ENCODE measurements at places on chromosomes 2 and 18.

DNA sequence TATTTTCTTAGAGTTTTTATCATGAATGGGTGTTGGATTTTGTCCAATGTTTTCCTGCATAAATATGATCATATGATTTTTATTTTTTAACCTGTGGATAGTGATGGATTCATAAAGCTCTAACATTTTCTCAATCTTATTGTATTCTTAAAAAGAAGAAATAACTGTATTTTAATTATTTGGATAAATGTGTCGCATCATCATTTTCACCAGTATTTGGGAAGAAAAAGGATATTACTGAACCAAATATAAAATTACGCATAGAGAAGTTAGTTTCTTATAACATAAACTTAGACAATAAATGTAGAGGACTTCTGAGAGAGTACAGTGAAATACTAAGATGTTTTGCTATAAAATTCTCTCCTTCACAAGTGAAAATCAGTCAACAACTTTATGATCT lies 126.0 kb upstream of the CHST9 start:
- no peak for DNase-seq

GRCh38 chr2:207937253-207937652 lies 88.1 kb downstream of the PLEKHM3 start:
- no peak for DNase-seq

DNA sequence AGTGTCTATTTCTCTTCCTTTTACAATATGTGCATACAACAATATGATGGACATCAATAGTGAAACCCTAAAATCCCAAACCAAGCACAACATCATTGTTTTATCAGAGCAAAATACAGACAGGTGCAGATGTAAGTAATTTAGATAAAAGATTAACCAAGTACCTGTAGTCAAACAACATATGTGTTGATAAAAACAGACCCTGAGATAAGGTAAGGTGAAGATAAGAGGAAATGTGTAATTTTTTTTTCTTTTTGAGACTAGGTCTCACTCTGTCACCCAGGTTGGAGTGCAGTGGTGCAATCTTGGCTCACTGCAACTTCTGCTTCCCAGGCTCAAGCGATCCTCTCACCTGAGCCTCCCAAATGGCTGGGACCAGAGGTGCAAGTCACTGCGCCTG lies 589.8 kb downstream of the PLCL1 start:
- DNase-seq = no peak

DNA sequence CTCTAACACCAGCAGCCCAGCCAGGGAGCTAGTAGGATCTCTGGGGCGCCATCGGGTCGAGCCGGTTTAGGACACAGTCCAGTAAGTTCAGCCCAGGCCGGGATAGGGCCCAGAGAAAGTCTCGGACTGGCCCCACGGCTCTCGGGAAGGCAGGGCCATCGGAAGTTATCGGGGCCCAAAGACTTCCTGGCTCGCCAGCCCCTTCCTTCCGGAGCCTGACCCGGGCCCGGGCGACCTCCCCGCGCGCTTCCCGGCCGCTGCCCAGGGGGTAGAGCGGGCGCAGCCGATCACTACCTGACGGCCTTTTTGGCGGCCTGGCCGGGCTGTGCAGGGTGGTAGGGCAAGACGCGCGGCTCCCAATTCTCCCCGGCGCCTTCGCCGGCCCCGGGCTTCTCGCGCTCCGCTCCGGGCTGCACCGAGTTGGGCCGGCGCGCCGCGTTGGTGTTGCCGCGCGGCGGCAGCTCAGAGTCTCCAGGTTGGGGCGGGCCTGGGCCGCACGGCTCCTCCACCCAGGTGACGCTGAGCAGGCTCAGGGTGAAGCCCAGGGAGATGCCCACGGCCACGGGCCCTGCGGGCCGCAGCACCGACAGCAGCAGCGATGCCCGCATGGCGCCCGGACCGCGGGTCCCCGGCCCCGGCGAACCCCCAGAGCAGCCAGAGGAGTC lies 546 bp downstream of the CHPF start:
- DNase-seq = peak; percentile 73

- DNase-seq = no peak
Measured at GRCh38 chr2:191014653-191015020, 666 bp upstream of the STAT1 start.

DNA sequence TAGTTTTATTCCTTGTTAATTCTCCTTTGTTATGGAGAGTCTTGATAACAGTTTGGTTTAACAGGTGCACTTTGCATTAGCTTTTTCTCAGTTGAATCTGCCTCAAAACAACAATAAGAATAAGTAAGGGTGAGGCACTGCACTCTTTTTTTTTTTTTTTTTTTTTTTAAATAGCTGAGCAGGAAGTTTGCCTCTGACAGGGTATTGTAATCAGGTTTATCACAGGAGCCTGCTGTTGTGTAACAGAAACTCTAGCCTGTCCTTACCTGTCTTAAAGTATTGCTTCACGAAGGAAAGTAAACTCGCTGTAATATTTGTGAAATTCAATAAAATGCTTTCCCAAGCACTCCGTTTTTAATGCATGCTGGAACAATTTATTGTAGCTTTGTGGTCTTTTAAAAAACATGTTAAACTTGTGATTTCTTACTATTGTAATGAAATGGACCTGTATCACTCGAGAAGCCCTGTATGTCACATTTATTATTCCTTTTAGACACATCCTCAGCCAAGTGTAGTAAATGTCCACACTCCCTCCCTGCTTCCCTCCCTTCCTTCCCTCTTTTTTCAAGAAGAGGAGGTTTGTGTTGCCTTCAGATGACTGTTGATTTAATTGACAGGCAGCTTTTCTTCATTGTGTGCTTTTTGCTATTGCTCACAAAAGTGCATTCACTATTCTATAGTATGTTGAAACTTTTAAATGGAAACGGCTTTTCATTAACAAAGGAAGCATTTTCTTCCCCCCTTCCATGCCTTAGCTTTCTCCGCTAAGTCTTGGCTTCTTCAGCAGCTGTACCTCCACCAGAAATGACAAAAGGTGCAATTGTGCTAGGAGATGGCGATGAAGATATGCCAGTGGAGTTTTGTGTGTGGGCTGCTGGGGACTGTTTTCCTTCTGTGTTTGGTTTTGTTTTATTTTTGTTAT lies 52.7 kb downstream of the TAF1B start:
- DNase-seq = no peak

GRCh38 chr2:105576050-105576439 lies 168.7 kb upstream of the NCK2 start:
- no peak for DNase-seq

DNA sequence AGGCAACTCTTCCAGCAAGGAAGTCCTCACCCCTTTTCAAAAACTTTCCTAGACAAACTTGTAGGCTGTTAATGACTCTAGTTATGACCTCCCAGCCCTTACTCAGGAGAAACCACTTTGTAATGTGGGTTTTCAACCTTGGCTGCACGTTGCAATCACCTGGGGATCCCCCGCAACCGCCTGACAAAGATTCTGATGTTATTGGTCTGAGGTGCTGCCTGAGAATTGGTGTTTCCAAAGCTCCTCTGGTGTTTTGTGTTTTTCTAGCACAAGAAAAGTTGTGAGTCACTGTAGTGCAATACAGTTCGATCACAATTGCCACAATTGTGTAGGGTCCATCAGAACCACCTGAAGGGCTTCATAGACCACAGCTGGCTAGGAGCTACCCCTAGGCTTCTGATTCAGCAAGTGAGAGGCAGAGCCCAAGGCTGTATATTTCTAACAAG lies 121.6 kb downstream of the SP100 start:
- no peak for DNase-seq

GRCh38 chr2:224724331-224724730 lies 8.2 kb upstream of the CCDC195 start:
- DNase-seq = no peak

- no peak for DNase-seq
Measured at GRCh38 chr2:55045780-55046179, 4.5 kb downstream of the RTN4 start.

DNA sequence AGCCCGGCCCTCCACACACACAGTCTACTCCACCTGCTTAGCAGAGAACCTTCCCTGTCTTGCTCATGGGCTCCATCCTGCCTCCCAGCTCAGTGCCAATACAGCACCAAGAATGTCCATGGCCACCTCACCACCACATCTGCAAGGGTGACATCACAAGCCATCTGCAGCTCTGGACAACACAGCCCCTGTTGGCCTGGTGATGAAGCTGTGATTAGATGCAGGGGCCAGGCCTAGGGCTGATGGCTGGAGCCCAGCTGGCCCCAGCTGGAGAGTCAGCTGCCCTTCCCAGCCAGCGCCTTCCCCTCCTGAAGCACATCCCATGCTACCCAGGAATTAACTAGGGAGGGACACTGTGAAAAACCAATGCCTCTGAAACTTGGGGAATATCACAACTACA lies 91.1 kb downstream of the TTC32 start:
- DNase-seq = no peak

GRCh38 chr2:67451086-67451832 lies 54.1 kb downstream of the ETAA1 start:
- peak; percentile 33 for DNase-seq

DNA sequence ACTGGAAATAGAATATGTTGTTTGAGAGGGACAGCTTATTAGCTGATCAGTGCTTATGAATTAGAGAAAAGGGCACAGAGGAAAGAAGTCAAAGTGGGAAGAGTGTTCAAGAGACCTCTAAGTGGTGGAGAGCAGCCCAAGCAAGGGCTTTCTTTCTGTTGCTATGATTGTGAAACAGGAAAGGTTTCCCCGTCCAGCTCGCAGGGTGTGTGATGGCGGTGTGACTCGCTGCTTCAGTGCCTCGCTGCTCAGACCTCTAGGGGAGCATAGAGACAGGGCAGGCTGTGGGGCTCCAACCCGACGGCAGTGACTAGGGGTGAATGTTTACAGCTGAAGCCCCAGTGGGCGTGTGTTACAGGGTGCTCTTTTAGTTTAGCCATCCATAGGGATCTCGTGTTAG lies 166.5 kb upstream of the COPS8 start:
- DNase-seq = no peak

DNA sequence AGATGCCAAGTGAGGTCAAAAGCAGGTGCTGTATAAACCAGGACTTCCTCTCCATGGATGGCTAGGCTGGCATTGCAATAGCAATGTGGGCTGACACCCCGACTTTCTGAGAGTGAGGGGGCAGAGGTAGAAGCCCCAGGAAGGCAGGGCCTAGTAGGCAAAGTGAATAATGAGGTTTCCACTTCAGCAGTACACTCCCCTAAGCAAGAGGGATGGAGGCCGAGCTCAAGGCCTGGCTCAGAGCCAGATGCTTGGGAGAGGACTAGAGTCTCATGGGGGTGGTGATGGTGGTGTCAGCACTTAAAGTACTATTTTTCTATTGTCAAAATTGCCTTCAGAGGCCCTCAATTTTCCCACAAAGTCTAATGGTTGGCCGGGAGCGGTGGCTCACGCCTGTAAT lies 41.6 kb upstream of the HK2 start:
- no peak for DNase-seq

GRCh38 chr2:66538291-66538690 lies 103.4 kb downstream of the MEIS1 start:
- DNase-seq = peak; percentile 14

GRCh38 chr2:72789241-72789640 lies 36.6 kb downstream of the EXOC6B start:
- no peak for DNase-seq

GRCh38 chr2:68274022-68274421 lies 21.7 kb upstream of the PPP3R1 start:
- no peak for DNase-seq

DNA sequence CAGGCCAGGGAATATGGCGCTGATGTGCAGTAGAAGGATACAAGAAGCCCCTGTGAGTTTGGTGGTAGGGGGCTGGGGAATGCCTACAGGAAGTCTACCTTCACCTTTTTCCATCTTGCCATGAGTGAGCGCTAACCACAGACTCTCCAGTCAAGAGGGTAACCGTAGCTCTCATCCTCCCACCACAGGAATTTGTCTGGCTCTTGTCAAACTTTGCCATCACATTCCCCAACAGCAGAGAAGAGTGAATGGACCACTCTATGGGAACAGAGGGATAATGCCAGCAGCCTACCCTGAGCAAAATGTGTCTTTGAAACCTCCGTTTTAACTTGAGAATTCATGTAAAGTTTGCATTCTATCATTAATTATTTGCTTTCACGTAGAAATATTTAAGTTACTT lies 168.3 kb downstream of the NRP2 start:
- DNase-seq = no peak

DNA sequence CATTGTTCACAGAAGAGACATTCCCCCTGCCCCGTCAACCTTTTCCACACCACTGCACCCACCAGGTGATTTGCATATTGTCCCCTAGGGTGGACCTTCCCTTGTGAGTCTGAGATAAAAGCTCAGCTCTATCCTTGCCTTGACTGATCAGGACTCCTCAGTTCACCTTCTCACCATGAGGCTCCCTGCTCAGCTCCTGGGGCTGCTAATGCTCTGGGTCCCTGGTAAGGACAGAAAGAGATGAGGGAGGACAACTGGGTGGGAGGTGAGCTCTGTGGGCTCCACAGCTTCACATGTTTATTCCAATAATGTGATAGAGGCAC lies 1160.1 kb downstream of the RPIA start:
- no peak for DNase-seq

DNA sequence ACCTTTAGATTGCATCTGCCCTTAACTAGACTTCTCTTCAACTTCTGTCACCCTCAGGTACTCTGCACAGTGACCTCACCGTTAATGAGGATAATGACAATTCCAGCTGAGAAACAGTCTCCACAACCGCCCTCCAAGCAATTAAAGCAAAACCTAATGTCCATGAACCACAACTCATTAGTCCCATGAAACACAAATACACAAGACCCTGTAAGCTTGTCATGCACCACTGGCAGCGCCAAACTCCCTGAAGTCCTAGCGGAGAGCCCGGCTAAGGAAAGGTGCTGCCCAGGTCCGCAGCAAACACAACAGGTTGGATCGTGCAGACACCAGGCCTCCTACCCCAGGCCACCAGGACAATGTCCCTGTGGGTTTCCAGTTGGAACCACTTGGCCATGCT lies 7.4 kb downstream of the SMAD7 start:
- DNase-seq = no peak

- no peak for DNase-seq
Measured at GRCh38 chr2:128054104-128054885, 26.4 kb upstream of the SAP130 start.

- no peak for DNase-seq
Measured at GRCh38 chr2:9909106-9909505, 42.4 kb upstream of the GRHL1 start.

GRCh38 chr2:61920548-61920947 lies 15.1 kb downstream of the COMMD1 start:
- no peak for DNase-seq

- no peak for DNase-seq
Measured at GRCh38 chr2:154457286-154457685, 241.2 kb upstream of the KCNJ3 start.
